ENCODE measurements at places on chromosomes 4 and X.

DNA sequence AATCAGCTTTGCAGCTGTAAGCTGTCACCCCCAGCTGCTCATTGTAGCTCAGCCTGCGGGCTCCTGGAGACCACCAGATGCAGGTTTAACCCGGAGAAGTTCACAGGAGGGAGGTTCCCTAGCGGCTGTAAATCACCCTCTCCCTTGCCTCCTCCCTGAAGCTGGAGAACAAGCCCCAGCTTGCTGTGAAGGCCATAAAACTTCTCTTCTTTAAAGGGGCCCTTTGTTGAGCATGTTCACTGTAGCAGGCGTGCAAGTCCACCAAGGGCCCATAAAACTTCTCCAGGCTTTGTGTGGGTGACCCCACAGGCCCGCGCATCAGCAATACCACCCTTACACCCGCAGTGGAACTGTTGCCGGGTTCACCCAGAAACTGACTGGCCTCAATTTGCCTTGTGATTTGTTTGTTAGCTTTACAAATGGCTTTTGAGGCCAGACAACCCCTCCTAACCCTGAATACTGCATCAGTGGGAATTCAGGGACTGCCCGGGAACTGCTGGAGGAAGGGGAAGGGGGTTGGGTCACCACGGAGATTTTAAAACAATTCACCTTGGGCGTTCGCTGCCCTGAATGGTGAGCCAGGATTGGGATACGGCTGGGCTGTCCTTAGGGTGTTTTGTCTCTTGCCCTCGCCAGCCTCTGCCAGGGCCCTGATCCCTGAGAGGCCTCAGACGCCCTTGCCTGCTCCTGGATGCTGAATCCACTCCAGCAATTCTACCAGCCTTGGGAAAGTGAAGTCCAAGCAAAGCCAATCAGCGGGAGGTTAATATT lies 49.5 kb upstream of the ATP6AP2 start:
- DNase-seq = no peak

- DNase-seq = peak; percentile 21
These were observed 98.3 kb upstream of the MAML3 start for GRCh38 chr4:140252141-140252741.

DNA sequence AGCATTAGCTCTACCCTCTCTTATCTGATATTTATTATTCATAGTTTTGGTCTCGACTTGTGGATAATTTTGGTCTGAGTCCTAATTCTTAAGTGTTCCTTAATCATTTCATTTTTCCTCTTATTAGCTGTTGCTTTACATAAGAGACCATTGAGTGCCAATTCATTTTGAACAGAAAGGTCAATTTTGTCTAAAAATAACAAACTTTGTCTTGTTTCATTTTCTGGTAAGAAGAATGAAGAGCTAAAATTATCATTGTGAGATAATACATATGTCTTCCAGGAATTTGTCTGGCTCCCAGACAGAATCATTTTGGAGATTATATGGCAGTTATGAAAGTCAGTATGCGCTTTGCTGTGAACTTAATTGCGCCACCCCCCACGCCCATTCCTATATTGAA lies 1471.8 kb downstream of the PCDH7 start:
- DNase-seq = no peak

DNA sequence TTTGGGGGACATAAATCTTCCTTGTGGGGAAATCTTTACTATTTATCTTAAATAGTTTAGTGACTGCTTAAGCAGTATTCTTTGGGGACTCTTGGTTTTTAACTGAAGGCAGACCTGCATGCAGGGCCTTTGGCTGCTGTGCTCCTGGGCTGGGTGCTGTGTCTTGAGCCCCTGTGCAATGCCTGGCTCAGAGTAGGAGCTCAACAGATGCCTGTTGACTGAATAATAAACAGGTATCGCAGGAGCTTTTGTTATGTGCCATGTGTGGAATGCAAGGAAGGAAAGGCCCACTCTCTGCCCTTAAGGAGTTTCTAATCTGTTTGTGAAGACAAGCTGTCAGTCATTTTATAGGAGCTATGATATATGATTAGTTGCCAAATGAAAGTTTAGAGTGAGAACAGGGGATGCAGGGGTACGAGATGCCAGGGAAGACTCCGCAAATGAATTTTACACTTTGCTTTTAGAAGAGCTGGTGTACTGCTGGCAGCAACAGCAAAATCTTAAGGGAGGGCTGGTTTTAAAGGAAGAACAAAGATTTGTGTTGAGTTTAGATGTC lies 6.7 kb downstream of the GAB1 start:
- no peak for DNase-seq

DNA sequence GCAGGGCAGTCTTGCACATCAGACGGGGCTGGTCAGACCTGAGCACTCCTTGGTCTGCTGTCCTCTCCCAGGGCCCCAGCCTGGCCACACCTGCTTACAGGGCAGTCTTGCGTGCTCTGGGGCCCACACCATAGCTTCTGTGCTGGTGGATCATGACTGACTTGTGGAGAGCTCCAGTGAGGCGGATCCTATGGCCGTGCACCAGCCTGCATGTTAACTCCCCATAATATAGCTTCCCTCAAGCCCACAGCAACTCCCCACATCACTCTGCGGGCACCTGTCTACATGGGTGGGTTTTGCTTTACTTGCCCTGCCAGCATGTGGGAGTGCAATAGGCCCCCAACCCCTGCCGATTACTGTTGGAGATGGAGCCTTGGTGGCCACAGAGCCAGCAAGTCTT lies 8.2 kb upstream of the TMSB15B start:
- DNase-seq = no peak

DNA sequence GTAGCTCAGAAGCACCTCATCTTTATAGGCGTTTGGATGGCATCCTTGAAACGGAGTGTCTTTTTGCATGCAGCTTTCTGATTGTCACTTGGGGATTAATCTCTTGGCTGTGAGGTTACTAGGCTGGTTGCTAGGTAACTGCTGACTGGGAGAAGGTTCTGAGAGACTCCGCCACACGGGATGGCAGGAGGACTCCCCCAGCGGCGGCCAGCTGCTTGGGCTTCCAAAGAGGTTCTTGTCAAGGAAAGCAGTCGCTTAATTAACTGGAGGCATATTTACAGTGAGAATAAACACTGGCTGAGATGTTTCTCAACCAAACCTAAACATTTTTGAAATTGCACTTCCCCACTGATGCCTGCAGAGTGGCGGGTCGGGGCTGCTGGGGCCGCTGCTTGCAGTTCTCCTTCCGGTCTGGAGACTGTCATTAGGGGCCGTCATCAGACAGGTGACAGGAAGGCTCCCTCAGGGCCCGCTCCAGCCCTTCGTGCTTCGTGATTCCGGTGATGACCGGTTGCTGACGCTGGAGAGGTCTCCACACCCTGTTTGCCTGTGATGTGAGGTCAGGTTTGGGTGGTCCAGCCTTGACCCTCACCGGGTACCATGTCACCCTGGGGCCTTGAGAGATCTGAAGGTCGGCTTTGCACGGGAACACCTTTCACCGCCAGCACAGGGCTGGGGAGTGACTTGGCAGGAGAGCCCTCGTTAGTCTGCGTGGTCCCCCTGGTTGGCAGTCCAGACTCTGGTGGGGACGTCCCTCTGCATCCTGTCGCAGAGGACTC lies 9.1 kb downstream of the NSG1 start:
- no peak for DNase-seq

DNA sequence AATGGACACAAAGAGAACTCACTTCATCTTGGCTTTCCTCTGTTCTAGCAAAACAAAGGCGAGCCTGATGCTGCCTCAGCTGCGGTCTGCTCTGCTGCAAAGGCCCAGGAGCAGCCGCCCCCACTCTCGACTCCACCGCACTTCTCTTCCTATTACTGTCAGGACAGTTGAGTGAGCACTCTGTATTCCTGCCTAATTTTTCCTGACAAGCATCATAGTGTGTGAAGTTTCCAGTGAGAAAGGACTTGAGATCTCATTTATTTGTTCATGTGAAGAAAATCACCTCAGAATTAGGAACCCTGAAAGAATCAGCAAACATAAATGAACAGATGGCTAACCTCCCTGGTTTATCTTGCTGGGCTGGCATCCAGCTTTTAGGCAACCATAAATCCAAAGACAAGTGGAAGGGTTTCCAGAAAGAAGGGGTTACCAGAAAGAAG lies 15.6 kb downstream of the SCARB2 start:
- no peak for DNase-seq

DNA sequence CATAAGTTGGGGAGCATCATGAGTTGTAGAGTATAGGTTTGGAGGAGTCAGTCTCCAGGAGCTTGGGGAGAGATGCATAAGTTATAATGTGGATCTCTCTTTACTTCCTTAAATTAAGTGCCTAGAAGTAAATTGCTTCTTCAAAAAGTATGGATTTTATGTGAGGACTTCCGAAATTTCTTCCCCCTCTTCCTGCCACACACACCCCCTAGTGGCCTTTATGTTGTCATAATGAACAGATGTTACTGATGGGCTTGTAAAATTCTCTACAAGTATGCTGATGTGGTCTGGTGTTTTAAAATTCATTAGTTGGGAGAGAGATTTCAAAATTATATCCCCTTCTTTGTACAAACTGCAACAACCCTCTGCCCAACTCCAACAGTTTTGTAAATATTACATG lies 2.3 kb upstream of the METTL14 start:
- no peak for DNase-seq

GRCh38 chrX:134075894-134076718 lies 90.7 kb upstream of the GPC3 start:
- DNase-seq = no peak

DNA sequence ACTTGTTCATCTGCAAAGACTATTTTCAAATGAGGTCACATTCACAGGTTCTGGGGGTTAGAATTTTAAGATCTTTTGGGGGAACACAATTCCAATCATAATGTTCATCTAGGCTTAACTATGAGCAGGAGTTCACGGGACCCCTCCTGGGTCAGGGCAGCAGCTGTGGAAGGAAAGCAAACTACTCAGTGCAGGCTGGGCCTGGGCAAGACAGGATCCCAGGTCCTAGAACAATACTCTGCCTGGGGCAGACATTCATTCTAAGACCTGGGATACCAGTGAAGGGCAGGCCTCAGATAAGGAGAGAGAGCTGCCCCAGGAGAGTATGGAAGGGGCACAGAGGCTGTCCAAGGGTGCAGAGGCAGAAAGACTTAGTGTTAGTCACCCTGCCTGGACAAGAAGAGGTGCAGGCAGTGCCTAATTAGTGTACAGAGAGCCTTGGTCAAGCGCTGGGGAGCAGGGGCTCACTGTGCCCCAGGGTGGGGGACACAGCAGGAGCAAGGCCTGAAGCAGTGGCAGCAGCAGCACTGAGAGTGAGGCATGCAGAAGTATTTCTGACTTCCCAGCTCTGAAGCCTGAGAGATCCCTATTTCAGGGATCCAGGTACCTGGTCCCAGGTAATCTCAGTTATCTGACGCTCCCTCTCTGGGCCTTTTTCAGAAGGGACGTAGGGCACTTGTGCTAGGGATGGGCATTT lies 123.0 kb upstream of the MAMLD1 start:
- DNase-seq = no peak

DNA sequence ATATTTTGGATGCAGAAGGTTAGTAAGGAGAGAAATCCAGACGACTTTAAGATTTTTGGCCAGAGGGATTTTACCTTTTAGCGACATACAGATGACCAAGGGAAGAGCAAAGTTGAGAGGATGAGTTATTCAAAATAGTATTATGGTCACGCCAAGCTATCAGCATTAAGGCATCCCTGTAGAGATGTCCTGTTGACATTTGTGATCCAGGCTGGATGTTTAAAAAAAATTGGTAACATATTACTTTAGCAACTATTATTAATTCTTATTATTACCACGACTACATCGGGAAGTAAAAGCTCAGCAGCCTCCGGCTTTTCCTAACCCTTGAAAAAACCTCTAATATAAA lies 562 bp upstream of the OSTC start:
- no peak for DNase-seq

GRCh38 chr4:161595230-161595771 lies 568.5 kb downstream of the FSTL5 start:
- DNase-seq = no peak

- DNase-seq = no peak
These were observed 41.2 kb downstream of the DCLK2 start for GRCh38 chr4:150119492-150119891.

- DNase-seq = no peak
These were observed 233.6 kb downstream of the TRIML1 start for GRCh38 chr4:188372829-188373228.

DNA sequence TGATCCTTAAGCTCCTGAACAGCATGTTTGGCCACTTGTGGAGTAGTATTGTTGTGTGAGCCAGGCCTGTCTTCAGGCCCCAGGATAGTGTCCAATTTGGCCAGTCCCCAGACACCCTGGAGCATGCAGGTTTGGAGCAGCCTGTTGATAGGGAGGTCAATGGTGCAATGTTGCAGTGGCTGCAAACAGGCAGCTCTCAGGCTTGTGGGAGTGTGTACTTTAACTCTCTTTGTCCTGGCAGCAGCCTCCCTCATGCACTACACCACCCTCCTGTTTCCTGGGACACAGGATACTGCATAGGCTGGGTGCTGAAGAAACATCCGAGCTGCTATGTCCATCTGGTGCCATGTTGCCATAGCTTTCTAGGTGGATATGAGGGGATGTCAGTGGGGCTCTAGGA lies 24.0 kb downstream of the TECRL start:
- no peak for DNase-seq

GRCh38 chrX:110180176-110180927 lies 137.5 kb downstream of the AMMECR1 start:
- DNase-seq = no peak

GRCh38 chr4:11471618-11472017 lies 42.9 kb upstream of the HS3ST1 start:
- DNase-seq = peak; percentile 8

DNA sequence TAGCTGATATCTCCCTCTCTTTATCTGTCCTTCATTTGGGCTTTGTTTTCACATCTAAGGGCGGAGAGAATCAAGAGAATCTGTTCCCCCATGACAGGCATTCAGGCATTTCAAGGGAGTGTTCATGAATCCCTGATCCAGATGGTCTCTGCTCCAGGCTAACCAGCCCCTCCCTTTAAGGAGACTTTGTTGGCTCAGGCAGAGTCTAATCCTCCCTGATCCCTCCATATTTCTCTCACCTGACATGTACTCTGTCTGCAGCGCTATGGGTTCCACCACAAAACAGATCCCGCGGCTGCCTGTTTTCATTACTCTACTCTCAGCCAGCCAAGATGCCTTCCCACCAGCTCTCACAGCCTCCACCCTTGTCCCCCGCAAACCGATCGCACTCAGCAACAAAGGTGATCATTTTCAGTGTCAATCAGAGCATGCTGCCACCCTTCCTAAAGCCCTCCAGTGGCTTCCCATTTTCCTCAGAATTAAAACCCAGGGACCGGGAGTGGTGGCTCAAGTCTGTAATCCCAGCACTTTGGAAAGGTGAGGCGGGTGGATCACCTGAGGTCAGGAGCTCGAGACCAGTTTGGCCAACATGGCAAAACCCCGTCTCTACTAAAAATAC lies 30.3 kb upstream of the SLC2A9 start:
- no peak for DNase-seq

DNA sequence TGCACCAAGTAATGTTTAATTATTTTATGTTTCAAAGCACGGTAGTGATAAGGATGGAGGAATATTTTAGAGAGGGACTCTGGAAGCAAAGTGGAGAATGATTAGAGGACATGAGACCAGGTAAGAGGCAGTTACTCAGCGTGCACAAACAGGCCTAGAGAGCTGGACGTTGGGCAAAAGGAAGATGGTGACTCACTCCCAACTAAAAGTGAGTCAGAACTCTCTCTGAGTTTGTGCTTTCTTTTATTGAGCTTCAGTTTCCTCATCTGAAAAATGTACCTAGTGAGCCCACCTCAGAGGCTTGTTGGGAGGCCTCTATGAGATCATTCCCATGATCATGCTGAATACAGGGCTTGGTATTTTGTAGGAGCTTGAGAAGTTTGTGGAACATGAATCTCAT lies 1.6 kb upstream of the ZC4H2 start:
- DNase-seq = no peak

Data from activated CD4-positive, CD25-positive, alpha-beta regulatory T cell (primary cell).